ENCODE measurements at places on chromosomes 11 and 22. TPM values are rescaled to one million over a fixed set of nuclear protein-coding genes. Genes with fewer than 3 reads are reported as not detected.

DNA sequence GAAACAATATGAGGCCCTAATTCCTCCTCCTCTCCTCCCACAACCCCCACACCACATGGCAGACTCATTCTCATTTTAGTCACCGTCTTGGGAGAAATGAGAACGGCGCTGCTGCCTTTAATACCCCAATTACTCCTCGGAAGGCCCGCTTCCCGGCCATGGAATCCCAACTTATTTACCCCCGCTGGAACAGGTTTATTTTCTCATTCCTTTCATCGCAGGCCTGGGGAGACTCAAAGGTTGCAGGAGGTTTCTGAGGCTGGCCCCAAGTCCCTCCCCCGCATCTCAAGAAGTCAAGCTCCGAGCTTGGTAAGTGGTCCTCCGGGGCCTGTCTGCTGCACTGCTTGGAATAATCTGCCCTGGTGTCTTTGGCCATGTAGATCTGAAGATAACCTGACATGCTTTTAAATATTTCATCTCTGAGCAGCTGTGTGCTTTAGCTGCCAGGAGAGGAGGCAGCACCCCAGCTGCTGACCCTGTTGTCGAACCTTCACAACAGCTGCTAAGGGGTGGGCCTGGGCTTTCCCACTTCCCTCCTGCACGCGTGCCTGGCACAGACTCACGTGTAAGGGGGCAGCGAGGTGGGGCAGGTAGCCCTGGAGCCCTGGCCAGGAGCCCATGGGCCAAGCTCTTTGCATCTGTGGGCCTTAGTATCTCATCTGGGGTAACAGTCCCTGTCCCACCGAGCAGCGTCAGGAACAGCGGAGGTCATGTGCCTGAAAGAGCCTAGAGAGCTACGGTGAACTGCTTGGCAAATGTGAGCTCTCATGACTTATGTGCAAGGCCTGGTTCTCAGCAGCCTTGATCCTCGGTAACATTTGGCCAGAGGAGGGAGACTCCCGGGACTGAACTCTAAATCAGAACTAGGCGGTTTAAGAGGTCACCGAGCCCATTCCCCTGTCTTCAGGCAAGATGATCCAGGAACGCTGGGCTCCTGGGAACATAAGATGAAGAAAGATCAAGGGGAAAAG, 164.6 kb downstream of the ST3GAL4 start:
- no peaks in the 10 kb centered on the region for H3K36me3 ChIP-seq
- H3K4me1 ChIP-seq, result no peaks in the 10 kb centered on the region
- no peak for DNase-seq
- H3K27me3 ChIP-seq, result no peaks in the 10 kb centered on the region
- H3K27ac ChIP-seq, result no peak overlapping the region

DNA sequence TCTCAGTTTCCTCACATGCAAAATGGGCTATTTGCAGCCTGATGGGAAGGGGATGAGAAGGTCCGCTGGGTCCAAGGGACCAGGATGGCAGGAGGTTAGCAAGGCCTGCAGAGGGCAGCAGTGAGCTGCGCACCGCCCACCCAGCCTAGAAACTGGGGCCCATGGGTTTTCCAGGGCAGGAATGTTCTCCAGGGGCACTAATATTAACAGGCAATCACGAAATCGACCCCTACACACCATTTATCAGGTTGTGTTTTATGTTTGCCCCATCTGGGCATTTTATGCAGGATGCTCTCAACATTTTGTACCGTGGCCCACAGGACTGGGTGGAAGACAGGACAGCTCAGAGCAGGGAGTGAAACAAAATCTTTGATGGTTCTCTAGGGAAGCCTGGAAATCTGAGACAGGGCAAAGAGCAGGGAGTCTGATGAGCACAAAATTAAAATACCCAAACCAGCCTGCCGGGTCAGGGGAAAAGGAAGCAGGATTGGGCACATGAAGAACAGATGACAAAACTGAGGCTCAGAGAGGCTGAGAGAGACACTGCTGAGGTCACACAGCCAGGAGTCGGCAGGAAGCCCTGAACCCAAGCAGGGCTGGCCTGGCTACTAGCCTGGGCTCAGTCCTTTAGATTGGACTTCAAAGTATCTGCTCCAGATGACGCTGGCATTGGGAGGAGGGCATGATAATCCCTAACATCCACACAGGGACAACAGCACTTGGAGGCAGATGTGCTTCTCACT, 1.6 kb upstream of the BCR start:
- H3K27me3 ChIP-seq, result no peaks in the 10 kb centered on the region
- no peaks in the 10 kb centered on the region for H3K36me3 ChIP-seq
- peaks cover 19% of the 10 kb centered on the region for H3K4me1 ChIP-seq
- no peak overlapping the region for H3K4me3 ChIP-seq
- DNase-seq, result peak; percentile 70

The MYO18B gene
- total RNA-seq, result not detected

The CASP4 gene
- total RNA-seq, result 77.4 TPM

DNA sequence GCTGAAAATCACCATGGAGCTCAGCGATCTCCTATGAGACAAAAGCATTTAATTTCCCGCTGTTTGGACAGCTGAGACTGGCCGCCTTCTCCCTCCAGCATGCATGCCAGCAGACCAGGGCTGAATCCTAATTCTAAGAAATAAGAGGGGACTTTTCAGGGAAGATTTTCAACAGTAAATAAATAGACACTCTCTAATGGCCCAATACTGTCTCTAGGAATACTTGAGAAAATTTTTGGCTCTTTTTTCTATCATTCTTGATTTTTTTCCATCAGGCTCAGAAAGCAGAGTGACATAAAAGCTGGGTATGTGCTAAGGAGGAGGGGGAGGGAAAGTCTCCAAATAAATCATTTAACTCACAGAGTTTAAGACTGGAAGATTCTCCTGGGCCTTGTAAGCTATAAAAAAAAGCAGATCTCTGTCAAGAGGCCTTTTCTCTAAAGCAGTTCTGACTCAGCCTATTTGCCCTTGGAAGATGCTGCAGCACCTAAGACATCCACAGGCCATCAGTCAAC, 17.6 kb upstream of the SPON1 start:
- no peak for DNase-seq
- peaks cover 11% of the 10 kb centered on the region for H3K4me1 ChIP-seq
- peaks cover 6% of the 10 kb centered on the region for H3K27me3 ChIP-seq
- H3K27ac ChIP-seq, result no peak overlapping the region

The CTSW gene
- total RNA-seq, result not detected

DNA sequence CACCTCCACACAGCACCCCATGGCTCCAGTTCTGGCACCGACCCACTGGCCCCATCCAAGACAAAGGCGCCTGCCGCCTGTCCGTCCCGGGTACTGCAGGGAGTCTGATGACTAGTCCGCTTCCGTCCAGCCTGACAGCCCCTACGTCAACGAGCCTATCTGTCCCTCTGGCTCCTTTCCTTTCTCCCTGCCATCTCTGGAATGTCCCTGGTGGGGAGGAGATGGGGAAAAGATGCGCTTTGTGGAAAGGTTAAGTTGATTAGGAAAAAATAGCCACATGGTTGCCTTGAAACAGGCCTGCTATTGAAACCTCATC, 10.4 kb downstream of the PDGFB start:
- no peak overlapping the region for H3K4me3 ChIP-seq
- peaks cover 85% of the 10 kb centered on the region for H3K4me1 ChIP-seq
- no peaks in the 10 kb centered on the region for H3K27me3 ChIP-seq
- peak; percentile 61 for DNase-seq
- peak overlapping the region; percentile 88 for H3K27ac ChIP-seq

DNA sequence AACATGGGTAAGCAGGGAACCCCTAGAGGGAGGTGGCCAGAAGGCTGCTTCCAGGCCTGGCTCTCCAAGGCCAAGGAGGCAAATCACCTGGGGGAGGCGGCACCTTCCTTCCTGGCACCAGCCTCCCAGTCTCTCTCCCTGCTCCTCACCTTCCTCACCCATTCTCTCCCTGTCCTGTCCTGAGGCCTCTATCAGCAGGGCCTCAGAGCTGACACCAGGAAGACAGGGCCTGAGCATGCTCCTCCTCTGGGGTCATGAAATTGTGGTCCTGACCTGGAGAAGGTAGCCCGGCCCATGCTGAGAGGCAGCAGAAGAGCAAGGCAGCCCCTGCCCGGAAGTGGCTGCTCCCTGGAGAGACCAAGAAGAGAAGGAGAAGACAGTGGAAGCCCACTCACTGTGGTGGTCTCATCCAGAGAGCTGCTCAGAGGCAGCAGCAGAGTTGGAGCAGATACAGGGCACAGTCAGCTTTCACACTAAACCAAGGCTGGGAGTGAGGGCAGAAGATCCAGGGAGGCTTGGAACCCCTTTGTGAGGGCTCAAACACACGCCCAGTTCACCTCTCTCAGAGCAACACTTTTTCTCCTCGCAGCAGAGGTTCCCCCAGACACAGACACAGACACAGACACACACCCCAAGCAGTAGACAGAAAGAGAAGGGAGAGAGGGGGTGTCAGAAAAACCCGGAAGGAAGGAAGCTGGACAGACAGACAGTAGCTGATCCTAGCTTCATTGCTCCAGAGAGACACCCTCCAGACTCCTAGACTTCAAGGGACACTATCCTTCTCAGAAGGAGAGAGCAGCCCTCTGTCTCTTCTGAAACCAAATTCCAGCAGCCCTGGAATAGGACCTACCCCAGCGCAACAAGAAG, 1.8 kb downstream of the BCL9L start:
- DNase-seq, result no peak
- H3K27me3 ChIP-seq, result no peaks in the 10 kb centered on the region
- H3K27ac ChIP-seq, result no peak overlapping the region

- H3K27ac ChIP-seq, result no peak overlapping the region
- H3K4me1 ChIP-seq, result peaks cover 20% of the 10 kb centered on the region
- H3K36me3 ChIP-seq, result no peaks in the 10 kb centered on the region
- no peak overlapping the region for H3K4me3 ChIP-seq
- DNase-seq, result peak; percentile 11
- H3K27me3 ChIP-seq, result peaks cover 10% of the 10 kb centered on the region
Observed at GRCh38 chr11:22702031-22702430, 35.6 kb downstream of the GAS2 start.

- H3K4me1 ChIP-seq, result no peaks in the 10 kb centered on the region
- H3K27me3 ChIP-seq, result peaks cover 4% of the 10 kb centered on the region
- DNase-seq, result no peak
- H3K36me3 ChIP-seq, result no peaks in the 10 kb centered on the region
- no peak overlapping the region for H3K27ac ChIP-seq
Observed at GRCh38 chr22:45389546-45389945, 23.9 kb downstream of the SMC1B start.

GRCh38 chr11:88439356-88439755, 101.8 kb upstream of the CTSC start:
- no peak for DNase-seq
- no peaks in the 10 kb centered on the region for H3K36me3 ChIP-seq
- H3K27me3 ChIP-seq, result no peaks in the 10 kb centered on the region

- H3K27ac ChIP-seq, result no peak overlapping the region
- no peak overlapping the region for H3K4me3 ChIP-seq
- H3K4me1 ChIP-seq, result peaks cover 15% of the 10 kb centered on the region
- H3K36me3 ChIP-seq, result peaks cover 2% of the 10 kb centered on the region
- no peaks in the 10 kb centered on the region for H3K27me3 ChIP-seq
Observed at GRCh38 chr22:45688600-45689080, 17.0 kb downstream of the ATXN10 start.

GRCh38 chr11:14414470-14415461, 55.8 kb upstream of the RRAS2 start:
- peaks cover 3% of the 10 kb centered on the region for H3K4me1 ChIP-seq
- no peak for DNase-seq
- H3K27ac ChIP-seq, result no peak overlapping the region
- no peaks in the 10 kb centered on the region for H3K36me3 ChIP-seq
- no peak overlapping the region for H3K4me3 ChIP-seq

The SCN2B gene
- total RNA-seq, result not detected

- no peak overlapping the region for H3K27ac ChIP-seq
- H3K4me1 ChIP-seq, result no peaks in the 10 kb centered on the region
Observed at GRCh38 chr11:83628622-83629355, 342.6 kb upstream of the CCDC90B start.

The FAM180B gene
- not detected for total RNA-seq

DNA sequence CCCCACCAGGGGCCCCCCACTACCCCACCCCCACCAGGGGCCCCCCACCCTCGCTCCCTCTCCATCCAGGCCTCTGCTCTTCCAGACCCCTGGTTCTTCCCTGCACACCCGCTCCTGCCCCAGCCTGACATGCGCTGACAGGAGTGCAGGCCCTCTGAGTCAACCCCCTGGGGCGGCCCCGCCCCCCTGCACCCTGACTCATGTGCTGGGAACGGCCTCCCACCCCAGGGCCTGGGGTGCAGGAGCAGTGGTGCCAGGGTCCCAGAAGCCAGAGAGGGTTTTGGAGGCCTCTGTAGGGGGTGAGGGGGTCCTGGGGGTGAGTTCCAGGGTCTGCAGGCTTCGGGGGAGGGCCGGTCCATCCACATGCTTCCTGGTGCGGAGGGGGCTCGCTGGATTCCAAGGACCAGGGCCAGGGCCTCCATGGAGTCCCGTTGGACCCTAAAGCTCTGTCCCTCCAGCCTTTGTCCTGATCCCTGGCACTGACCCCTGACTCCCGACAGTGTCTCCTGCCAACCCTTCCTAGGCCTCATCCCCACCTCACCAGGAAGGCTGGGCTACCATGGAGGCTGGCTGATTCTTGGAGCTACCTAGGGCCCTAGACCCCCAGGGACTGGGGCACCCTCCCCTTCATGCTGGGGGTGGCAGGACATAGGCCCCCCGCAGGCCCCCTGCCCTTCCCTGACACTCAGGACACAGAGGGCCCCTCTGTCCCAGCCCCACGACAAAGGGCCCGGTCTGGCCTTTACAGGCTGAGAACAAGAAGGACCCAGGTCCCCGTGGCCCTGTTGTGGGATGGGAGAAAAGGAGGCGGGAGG, 583 bp upstream of the PKP3 start:
- peaks cover 2% of the 10 kb centered on the region for H3K4me1 ChIP-seq
- no peak overlapping the region for H3K27ac ChIP-seq
- no peaks in the 10 kb centered on the region for H3K27me3 ChIP-seq
- H3K4me3 ChIP-seq, result no peak overlapping the region

GRCh38 chr11:9459667-9460321, 1.0 kb upstream of the ZNF143 start:
- H3K36me3 ChIP-seq, result no peaks in the 10 kb centered on the region
- peak overlapping the region; percentile 95 for H3K27ac ChIP-seq
- peak; percentile 70 for DNase-seq
- peak overlapping the region; percentile 97 for H3K4me3 ChIP-seq
- no peaks in the 10 kb centered on the region for H3K27me3 ChIP-seq

DNA sequence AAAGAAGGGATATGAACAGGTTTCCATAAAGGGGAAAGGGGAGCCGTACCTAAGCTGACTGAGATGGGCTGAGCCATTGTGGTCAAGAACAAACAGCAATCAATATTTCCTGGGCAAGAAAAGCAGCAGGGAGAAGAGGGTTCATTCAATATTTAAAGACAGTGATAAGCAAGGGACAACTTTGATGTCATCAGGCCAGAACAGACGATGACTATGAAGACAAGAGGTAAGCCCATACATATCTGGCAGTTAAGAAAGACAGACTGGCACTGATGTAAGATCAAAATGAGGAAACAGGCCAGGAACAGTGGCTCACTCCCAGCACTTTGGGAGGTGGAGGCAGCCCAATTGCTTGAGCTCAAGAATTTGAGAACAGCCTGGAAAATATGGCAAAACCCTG, 2.4 kb downstream of the OR5A2 start:
- H3K4me3 ChIP-seq, result no peak overlapping the region
- H3K27ac ChIP-seq, result no peak overlapping the region
- H3K36me3 ChIP-seq, result no peaks in the 10 kb centered on the region
- H3K4me1 ChIP-seq, result no peaks in the 10 kb centered on the region
- DNase-seq, result no peak
- peaks cover 2% of the 10 kb centered on the region for H3K27me3 ChIP-seq

The A4GALT gene
- total RNA-seq, result 18.8 TPM

The SCYL1 gene
- total RNA-seq, result 88.7 TPM
